ENCODE measurements at places on chromosomes 2 and 18.
A peak's percentile ranks its signal among the peaks of the same experiment; 100 is the strongest.

DNA sequence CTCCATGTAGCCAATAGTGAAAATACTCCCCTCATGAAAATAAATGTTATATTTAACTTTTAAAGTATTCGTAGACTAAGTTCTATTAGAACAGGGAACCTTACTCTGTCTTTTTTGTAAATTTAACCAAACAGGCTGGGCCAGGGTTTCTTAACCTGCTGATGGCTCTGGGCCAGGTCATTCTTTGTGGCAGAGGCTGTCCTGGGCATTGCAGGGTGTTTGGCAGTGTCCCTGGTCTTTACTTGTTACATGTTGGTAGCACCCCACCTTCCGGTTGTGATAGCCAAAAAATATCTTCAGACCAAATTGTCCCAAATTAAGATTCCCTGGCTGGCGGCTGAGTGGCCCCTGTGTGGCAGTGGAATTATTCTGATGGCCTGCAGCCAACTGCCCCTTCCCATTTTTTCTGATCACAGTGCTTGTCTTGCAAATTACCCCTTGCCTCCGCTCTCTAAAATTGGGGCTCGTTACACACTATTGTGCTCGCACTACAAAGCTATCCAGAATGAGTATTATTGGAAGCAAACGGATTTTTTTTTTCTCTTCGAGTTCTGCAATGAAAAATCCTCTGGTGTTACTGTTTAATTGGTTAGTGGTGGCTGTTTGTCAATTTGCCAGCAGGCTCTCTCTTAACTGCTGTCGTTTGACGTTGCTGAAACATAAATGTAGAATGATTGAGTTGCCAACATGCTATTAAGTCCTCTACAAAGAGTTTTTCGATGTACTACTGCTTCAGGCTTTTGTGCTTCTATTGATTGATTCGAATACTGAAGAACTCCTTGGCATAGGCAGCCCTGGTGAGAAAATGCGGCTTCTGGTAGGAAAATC, 216.9 kb downstream of the SH3RF3 start:
- DNase-seq, result no peak

GRCh38 chr2:190891372-190891771, 10.8 kb downstream of the GLS start:
- DNase-seq, result no peak

DNA sequence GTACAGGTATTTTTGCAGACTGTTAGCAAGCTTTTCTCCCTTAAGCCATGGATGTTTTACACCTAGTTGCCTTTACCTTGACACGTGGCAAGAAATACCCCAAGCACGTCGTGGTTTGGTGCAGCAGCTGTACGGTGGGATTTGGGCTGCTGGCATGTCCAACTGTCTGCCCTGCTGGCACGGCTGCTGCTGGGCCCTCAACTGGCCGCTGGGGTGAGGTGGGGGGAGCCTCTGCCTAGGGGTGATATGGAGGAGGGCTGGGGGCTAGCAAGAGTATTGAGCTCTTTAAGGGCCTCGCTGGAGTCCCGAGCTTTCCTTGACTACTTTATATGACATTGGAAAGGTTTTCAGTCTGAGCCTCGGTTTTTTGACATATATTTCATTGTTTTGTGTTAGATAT, 41.6 kb downstream of the LPIN1 start:
- DNase-seq, result no peak

GRCh38 chr2:159110784-159111183, 142.3 kb downstream of the TANC1 start:
- no peak for DNase-seq

DNA sequence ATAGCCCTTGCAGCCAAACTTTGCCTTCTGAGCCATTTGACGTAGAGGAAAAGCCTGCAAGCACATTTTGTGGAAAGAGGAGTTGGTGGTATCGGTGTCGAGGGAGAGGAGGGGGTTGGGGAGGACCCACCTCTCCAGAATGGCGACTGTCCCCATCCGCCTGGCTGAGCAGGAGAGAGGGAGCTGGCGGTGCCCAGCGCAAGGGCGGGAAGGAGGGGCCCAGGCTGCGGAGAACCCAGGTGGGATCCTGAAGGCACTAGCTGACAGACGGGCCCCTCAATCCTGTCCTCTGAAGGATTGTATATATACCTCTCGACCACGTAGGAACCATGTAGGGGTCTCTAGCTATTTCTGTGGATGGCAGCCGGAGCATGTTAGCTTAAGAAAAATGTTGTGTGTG, 200.3 kb downstream of the LOXHD1 start:
- no peak for DNase-seq

GRCh38 chr2:69081001-69081580, 68.1 kb downstream of the ANTXR1 start:
- DNase-seq, result no peak

- no peak for DNase-seq
Observed at GRCh38 chr18:9826685-9827084, 59.1 kb upstream of the TXNDC2 start.

GRCh38 chr2:205713086-205713485, 30.8 kb downstream of the NRP2 start:
- no peak for DNase-seq

DNA sequence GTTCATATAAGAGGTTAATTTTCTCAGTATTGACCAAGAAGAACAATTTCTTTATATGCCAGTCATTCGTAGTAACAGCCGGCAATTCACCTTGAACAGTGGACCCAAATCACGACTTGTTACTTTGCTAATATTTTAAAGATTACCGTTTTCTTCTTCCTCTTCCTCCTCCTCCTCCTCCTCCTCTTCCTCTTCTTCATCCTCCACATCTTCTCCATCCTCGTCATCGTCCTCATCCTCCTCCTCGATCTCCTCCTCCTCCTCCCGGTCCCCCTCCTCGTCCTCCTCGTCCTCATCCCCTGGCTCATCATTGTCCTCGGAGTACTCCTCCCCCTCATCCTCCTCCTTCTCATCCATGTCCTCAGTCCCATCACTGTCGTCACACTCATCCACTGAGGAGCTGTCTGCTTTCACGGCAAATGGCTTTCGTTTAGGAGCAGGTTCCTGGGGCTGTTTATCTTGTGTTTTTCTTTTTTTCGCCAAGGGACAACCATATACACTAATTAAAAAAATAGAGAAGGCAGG, 198.6 kb upstream of the PXDN start:
- DNase-seq, result no peak

DNA sequence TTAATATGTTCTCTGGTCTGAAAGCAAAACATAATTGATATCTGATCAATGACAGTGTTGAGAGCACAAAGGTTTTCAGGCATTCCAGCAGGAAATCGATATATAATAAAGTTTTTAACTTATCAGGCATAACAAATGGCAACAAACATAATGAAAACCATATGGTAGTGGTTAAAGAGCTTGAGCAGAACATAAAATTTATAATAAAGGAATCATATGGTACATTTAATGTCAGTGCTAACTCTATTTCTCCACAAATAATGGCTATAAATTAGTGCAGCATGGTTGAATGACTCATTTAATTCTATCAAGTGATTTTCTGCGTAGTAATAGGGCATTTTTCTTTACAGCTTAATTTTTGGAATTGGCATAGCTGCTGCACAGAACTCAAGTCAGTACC, 306.2 kb downstream of the FSIP2 start:
- no peak for DNase-seq

DNA sequence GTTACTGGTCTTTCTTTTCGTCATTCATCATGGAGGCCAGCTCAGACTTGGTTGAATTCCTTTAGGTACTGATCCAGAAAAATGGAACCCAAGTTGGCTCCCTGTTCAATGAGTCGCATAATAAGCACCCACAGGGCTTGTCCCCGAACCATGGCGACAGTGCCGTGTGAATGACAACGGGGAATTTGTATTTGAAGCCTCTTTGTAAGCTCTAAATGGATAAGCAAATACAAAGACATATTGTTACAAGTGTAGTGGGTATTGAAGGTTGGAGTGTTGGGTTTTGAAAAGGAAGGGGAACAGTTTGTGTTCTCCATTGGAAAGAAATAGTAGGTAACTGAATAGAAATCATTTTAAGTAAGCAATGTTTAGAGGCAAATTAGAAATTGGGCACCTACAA, 288.9 kb downstream of the SLC4A3 start:
- DNase-seq, result peak; percentile 41

DNA sequence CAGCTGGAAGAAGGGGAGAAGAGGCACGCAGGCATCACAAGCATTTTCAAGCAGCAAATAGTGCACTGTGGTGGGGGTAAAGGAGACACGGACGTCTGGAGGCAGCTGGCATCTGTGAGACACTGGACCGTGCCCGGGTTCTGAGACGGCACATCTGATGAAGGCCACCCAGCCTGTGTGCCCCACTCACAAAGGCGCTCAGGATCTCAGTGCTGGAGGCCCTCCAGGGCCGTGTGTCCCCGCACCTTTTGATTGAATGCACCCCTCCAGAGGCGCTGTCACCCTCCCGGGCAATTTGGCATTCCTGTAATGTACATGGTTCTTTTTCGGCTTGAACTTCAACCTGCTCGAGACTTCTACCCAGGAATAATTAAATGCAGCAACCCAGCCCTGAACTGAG, 101.5 kb upstream of the ODC1 start:
- no peak for DNase-seq

- DNase-seq, result no peak
Observed at GRCh38 chr2:241933179-241933911, 63.8 kb downstream of the RTP5 start.

DNA sequence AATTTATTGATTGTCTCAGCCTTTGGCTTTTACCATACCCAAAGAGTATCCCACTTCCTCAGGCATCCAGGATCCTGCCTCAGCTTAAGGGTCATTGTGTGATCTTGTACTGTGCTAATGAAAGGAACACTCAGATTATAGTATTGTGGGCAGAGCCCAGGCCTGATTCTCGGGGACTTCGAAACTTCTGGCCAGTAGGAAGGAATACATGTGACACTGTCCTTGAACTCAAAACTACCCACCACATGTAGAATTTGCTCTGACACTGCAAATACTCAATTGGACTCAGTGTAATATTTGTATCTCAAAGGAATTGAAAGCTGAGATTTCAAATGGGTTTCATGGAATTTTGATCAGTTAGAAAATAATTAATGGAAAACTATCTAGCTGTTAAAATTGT, 15.9 kb downstream of the DIS3L2 start:
- no peak for DNase-seq

DNA sequence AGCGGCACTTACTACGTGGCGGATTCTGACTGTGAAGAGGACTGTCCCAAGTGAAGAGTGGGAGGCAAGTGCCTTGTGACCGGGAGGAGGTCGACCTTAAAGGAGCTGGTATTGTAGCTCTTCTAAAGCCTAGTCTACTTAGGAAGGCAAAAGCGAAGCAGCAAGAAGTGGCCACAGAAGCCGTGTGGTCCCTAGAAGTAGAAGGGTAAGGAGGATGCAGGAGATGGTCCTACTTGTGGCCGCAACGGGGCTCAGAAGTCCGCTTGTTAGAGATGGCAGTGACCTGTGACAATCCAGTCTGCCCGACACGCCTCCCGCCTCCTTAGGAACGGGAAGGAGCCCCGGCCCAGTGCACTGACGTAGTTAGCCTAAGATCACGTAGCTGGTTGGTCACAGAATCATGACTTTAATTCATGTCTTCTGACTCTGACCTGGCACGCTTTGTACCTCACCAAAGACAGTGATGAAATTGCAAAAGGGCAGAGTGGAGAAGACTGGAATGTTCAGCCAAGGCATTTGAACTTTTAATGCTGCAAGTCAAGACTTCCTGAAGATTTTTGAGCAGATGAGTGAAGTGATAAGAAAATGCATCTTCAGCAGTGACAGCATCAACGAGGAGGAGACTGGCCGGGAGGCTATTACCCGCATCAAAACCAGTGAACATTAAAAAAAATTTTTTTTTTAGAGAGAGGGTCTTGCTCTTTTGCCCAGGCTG, 749 bp upstream of the EIF2AK3 start:
- DNase-seq, result no peak

- DNase-seq, result no peak
Observed at GRCh38 chr2:18971628-18972027, 382.3 kb upstream of the NT5C1B start.

- no peak for DNase-seq
Observed at GRCh38 chr2:214836568-214836967, 27.1 kb upstream of the BARD1 start.

- DNase-seq, result no peak
Observed at GRCh38 chr2:109395494-109396201, 218.1 kb downstream of the SEPTIN10 start.

GRCh38 chr2:224310943-224311625, 90.8 kb downstream of the FAM124B start:
- DNase-seq, result no peak

DNA sequence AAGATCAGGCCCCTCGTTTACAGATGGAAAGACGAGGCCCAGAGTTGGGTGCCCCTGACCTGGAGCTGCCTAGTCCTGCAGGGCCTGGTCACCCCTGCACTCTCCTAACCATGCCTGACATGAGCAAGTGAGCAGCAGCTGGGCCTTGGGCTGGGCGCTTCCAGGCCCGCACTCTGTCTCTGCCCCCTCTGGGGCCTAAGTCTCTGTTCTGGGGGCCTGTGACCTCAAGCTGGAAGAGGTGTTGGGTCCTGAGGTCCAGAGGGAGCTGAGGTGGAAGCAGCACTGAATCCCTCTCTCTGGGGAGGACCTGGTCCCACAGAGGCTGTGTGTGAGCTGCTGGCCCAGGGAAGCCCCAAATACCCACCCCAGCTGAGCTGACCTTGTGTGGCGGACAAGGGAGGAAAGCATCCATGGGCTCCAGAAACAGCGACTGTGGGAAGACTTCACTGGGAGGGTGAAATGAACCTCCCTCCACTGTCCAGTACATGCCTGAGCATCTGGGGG, 46.1 kb upstream of the GPC1 start:
- DNase-seq, result no peak

DNA sequence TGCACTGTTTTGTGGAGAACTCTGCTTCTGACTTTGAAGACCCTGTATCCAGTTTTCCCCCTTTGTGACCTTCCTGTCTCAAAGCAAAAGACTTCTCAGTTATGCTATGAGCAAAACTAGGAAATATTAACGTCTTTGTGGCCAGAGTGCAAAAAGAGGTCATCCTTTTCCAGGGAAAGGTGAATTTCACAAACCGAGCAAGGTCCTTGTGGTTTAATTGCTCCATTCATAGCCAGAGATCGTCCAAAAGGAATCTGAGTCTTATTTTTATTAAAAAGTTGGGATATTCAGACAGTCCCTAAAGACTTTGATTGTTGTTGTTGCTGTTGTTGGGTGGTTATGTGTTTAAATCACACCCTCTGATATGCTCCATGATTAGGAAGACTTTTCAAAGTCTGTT, 77.4 kb downstream of the NAB1 start:
- no peak for DNase-seq

DNA sequence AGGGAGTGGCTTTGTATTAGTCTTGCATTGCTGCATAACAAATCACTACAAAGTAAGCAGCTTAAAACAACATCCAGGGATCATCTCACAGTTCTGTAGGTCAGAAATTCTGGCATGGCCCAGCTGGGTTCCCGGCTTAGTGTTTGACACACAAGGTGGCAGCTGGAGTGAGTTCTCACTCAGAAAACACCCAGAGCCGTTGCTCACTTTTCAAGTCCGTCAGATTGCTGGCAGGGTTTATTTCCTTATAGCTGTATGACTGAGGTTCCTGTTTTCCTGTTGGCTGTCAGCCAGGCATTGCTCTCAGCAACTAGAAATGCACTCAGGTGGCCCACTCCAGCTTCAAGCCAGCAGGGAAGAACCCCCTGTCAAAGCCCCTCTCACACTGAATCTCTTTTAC, 324.1 kb downstream of the CCDC178 start:
- DNase-seq, result peak; percentile 83

- DNase-seq, result no peak
Observed at GRCh38 chr18:54215069-54215468, 9.4 kb downstream of the MBD2 start.

Data from NCI-H748 treated with DMSO at 0.1 percent for 48 hours (cell line).